GM12892 (cell line): ENCODE measurements at places on chromosomes 13 and 19.

DNA sequence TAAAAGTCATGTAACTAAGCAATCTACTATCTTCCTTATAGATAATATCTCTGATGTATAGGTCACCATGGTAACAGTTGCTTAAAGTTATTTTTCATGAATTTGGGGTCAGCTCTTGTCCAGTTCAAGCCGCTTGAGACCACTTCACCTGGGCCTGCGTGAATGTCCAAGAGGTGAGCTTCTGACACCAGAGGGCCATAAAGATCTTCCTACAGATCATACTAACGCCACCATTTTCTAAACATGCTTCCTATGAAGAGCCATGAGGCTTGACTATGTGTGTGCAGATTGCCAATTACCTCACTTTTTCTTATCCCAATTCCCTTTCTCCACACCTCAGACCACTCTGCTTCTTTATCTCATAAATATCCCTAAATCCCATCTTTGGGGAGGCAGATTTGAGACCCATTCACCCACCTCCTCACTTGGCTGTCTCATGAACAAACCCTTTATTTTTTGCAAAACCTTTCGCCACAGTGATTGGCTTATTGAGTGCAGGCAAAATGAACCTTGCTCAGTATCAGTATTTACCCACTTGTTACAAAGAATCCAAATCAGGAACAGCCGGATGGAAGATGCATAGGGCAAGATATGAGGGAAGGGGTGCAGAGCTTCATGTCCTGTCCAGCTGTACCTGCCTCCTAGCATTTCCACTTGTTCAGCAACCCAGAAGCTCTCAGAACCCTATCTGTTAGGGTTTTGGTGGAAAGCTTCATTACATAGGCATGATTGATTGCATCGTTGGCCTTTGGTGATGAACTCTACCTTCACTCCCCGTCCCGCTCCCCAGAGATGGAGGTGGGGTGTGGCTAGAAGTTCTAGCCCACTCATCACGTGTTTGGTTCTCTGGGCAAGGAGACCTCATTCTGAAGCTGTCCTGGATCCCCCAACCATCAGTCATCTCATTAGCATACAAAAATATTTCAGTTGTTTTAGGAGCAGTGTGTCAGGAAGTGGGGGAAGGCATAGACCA, 34.2 kb downstream of the FAM187B start:
- DNase-seq = no peak

DNA sequence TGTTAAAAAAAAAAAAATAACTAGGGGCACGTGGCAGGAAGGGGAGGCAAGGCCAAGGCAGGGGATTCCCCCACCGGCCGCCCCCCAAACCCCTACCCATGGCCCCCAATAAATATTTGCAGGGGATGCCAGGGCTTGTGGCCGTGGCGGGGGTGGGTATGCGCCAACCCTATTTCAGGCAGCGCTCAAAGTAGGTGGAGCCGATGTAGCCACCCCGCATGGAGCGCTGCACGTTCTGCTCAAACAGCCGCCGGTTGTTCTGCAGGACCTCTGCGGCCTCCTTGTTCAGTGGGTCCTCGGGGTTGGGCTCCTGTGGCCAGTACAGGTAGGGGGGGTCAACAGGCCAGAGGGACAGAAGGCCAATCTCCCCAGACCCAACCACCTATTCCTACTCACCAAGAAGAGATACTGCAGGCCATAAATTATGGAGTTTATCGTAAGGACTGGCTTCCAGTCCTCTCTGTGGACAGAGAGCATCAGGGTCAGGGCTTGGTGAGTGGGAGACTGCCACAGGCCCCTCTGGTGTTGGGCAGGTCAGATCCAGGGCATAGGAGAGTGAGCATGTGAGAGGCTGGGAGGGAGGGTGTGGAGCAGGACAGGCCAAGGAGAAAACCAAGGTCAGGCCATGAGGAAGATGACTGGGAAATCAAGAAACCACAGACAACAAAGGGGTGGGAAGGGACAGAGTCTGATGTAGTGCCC, 1.2 kb upstream of the CHMP2A start:
- no peak for DNase-seq

DNA sequence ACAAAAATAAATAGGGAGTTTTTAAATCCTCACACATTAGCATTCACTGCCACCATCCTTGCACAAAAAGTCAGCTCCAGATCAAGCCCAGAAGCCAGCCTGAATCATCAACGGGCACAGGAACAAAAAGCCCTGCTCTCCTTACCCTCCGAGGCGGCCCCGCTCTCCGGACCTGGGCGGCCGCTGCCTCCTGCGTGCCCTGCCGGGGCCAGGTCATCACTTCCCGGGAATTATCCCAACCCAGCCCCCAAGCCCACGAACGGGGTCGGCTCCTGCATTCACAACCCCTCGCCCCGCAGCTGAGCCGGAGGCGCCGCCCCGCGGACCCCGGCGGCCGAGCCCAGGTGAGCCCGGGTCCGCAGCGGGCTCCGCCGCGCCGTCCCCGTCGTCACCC, 754 bp downstream of the DNAJB1 start:
- no peak for DNase-seq

- no peak for DNase-seq
These were observed 3.0 kb downstream of the CERS4 start for GRCh38 chr19:8212212-8212611.

- DNase-seq = no peak
These were observed 39.2 kb downstream of the ZNF331 start for GRCh38 chr19:53576941-53577653.

DNA sequence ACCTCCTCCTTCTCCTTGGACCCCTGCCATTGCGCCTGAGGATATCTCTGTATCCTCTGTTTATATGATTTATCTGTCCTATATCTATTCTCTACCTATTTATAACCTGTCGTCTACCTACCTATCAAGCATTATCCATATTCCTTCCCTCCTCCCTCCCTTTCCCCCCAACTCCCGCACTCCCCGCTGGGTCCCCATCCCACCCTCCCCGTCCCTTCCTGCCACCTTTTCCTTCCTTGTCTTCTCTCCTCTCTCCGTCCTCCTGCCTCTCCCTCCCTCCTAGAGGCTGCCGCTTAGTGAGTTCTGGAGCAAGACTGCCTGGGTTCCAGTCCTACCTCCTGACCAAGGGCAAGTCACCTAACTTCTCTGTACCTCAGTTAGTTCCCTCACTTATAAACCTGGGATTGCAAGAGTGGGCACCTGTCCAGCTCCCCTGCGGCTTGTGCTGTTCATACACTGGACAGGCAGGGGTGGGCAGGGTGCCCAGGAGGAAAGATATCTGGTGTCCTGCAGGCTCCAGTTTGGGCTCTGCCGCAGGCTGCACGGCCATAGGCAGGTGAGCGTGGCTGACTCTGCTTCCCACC, 16.1 kb downstream of the TTYH1 start:
- no peak for DNase-seq
